ENCODE measurements at places on chromosomes 1 and 21.
A peak's percentile ranks its signal among the peaks of the same experiment; 100 is the strongest.

DNA sequence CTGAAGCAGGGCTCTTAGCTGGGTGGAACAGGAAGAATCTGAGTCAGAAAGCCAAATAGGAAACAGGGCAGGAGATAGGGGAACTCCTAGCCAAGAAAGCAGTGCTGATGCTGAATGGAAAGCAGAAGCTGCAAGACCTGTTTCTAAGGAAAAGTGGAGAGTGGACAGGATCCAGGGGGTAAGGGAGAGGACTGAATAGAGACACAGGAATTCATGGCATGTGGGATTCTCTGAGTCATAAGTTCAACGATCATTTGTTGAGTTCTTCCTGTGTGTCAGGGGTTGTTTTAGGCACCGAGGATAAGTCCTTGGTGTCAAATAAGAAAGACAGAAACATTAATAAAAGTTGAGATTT is 153.8 kb upstream of the FGGY start:
- no peak for DNase-seq

DNA sequence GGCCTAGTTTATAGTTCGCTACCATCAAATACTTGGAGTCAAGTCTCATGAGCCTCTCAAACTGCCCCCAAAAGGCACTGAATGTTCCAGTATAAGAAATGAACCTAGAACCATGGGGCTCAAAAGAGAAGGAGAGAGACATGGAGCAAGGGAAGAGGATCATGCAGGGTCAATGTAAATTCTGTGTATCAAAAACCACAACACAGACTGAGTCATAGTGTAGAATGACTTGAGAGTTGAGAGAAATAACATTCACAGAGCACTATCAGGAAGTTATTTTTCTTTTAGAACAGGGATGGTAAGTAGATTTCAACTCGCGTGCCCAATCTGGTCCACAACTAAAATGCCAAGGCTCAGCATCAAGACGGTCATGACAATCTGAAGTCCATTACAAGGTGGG is 59.8 kb downstream of the GNG12 start:
- no peak for DNase-seq

- DNase-seq: no peak
Measured at GRCh38 chr1:44038876-44039657, 7.8 kb upstream of the SLC6A9 start.

DNA sequence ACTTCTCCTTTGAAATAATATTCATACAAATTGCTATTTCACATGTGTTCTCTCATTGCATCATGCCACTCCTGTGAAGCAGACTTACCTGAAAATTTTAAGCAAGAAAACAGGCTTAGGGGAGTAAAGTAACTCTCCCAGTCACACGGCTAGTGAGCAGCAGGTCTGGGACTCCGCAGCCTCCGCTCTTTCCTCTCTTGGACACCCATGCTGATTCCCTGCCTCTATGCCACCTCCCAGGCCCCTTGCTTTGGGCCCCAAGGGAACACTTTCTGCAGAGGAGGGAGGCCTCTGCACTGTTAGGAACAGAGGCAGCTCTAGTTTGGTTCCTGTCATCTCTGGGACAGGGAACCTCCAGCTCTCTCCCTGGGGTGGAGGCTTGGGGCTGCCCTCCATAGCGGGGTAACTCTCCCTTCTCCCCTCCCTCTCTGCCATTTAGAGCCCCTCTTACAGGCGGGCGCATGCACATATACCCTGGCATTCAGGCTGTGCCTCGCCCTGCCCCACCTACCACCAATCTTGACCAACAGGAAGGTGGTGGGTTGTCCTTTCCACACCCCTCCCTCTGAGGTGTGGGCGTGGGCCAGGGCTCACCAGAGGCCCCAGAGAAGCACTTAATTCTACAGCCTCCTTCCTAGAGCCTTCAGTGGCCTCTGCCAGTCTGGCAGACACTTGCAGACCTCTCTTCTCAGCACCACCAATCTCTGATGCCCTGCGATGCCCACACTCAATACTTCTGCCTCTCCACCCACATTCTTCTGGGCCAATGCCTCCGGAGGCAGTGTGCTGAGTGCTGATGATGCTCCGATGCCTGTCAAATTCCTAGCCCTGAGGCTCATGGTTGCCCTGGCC is at the start of gene RXFP4:
Gene RXFP4, plus strand, starts transcription at position 646 of the 852 bp plus-strand sequence. Its CDS starts 72 bp downstream, at position 718.
- DNase-seq: peak; percentile 77

DNA sequence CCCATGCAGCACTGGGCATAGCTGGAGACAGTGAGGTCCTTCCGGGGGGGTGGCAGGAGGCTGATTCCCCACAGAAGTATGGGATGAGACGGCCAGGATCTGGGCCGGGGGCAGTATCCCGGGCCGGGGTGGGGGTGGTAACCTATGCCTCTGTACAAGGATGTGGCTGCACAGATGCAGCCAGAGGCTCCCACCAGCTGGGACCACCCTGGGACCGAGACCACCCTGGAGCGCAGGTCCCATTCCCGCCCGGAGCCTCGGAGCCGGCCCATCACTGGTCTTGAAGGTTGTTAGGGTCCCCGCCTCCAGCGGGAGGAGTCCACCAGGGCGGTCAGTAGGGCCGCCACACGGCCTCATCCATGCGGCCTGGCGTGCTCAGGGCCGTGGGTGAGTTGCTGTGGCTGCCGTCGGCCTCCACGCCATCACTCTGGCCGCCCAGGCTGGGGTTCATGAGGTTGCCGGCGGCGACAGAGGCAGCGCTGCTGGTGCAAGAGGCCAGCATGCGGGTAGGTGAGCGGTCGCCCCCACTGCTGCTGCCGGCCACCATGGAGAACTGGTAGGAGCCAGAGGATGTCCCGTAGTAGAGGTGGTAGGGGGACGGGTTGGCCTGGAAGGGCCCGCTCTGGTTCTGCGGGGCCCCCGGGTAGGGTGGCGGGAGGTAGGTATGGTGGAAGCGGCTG is 28.1 kb downstream of the RUNX3 start:
- peak; percentile 41 for DNase-seq

GRCh38 chr1:160082926-160083325 is 1.6 kb downstream of the KCNJ9 start:
- DNase-seq: no peak

GRCh38 chr21:44643741-44644310 is 2.4 kb upstream of the KRTAP10-11 start:
- DNase-seq: no peak

DNA sequence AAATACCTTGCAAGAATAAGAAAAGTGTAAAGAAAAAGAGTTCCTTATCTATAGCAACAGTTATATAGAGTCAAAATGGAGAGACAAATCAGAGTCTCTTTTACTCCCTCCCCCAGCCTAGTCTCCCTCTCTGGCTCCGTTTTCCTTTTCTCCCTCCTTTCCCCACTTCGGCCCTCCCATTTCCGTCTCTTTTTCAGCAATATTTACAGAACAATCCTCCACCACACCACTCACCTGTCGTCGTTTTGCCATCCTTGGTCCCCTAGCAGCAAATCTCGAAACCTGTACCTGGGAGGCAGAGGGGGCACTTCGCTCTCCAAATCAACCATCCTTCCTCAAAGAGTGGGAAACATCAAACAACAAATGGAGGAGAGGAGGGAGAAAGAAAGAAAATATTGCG is 259 bp downstream of the KCNT2 start:
- no peak for DNase-seq

GRCh38 chr21:43190544-43190943 is 21.7 kb downstream of the CRYAA start:
- DNase-seq: no peak

- DNase-seq: no peak
Measured at GRCh38 chr1:189524501-189524900, 953.2 kb downstream of the BRINP3 start.

- DNase-seq: no peak
Measured at GRCh38 chr1:75092141-75092540, 42.0 kb upstream of the LHX8 start.

DNA sequence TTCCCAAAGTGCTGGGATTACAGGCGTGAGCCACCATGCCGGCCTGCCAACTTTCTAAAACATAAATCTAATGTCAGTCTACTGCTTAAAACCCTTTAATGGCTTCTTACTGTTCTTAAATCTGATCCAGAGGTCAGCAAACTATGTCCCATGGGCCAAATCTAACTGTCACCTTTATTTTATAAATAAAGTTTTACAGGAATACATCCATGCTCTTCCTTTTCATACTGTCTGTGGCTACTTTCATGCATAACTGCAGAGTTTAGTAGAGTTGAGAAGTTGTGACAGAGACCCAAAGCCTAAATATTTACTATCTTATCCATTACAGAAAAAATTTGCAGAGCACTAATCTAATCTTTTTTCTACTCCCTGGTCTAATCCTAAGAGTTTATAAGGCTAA is 3.8 kb downstream of the ERI3 start:
- no peak for DNase-seq

GRCh38 chr1:23899070-23899469 is 14.1 kb downstream of the CNR2 start:
- DNase-seq: no peak

GRCh38 chr1:41536361-41536802 is 51.9 kb upstream of the EDN2 start:
- DNase-seq: peak; percentile 7

GRCh38 chr1:19311503-19311930 is 427 bp downstream of the AKR7A2 start:
- DNase-seq: no peak

DNA sequence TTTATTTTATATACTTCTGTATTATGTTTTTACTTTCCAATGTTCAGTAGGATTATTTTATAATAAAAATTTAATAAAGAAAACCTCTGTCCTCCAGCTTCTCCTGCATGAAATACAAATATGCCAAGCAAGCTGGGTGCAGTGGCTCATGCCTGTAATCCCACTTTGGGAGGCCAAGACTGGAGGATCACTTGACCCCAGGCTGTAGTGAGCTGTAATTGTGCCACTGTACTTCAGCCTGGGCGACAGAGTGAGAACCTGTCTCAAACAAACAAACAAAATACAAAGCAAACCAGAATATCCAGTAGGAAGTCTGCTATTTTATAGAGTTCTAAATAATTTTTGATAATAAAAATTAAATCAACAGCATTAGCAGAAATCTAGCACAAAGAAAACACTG is 168.8 kb downstream of the EIF4G3 start:
- no peak for DNase-seq

GRCh38 chr1:8879922-8880676 is 1.6 kb upstream of the ENO1 start:
- DNase-seq: no peak

- no peak for DNase-seq
Measured at GRCh38 chr1:162192306-162192678, 122.8 kb downstream of the NOS1AP start.

DNA sequence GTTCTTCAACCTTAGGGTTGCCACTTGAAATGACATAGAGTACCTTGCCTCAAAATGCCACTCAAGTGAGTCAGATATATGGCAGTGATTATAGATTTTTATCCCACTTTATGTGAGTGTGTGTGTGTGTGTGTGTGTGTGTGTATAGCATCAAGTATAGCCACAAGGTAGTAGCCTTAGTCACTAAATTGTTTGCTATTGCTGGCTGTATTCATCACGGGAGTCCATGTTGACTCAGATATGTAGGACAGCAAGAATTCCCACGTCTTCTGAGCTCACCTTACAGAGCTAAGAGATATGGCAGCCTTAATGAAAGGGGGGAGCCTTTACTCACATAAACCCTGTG is 9.3 kb downstream of the ETS2 start:
- DNase-seq: no peak

- DNase-seq: no peak
Measured at GRCh38 chr21:16578912-16579311, 849.1 kb downstream of the USP25 start.

- no peak for DNase-seq
Measured at GRCh38 chr1:198465201-198466144, 75.0 kb downstream of the ATP6V1G3 start.

DNA sequence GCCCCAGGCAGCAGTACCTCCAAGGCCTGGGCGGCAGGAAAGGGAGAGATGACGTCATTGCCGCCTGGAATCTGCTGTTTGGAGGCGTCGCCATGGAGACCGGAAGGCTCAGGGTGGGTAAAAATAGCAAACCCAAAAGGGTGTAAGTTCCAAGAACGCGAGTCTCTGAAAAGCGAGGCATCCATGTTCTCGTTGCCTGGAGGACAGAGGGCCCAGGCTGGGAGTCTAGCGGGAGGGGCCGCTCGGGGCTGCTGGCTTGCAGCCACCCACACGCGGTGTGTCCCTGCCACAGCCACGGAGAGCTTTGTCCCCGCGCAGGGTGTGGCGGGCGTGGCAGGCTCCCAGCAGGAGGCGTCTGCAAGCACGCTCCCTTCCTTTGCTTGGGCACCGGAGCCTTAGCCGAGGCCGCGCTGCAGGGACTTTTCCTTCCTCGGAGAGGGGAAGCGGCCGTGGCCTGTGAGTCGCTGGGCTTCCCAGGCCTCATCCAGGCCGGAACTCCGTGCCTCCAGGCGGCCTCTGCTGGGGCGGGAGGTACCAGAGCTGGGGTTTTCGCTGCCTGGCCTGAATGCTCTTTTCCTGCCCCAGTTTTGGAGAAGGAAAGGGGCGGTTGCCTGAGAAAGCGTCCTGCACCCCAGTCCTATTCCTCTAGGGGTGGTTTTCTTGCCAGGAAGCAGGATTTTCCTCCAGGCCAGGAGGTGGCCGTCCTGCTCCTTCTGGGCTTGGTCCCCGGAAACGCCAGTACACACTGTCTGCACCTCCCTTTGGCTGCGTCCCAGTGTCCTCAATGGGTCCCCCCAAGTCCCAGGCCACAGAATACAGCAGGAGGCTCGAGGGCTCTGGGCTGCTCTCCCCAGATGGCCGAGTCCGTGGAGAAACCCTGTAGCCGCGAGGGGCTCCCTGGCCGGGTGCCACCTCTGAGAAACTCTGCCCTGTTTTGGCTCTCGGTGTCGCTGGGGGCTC is 15.3 kb upstream of the SKI start:
- DNase-seq: peak; percentile 92

DNA sequence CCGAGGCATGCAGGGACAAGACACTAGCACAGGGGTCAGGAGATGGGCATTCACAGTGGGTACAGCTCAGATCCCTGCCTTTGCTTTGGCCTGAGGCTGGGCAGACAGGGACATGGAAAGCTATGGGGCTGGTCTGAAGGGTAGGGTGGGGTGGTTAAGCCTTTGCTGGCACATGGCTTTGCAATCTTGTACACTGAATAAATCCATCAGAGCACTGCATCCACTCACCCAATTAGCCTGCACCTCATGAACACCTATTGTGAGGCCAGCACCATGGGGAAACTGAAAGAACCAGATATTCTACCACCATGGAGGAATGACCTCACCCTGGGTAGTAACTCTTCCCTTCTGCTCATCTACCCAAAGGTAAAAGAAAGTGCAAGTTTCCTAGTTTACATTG is 199.6 kb upstream of the LMO4 start:
- no peak for DNase-seq

GRCh38 chr1:55250399-55251075 is 35.4 kb upstream of the USP24 start:
- no peak for DNase-seq

DNA sequence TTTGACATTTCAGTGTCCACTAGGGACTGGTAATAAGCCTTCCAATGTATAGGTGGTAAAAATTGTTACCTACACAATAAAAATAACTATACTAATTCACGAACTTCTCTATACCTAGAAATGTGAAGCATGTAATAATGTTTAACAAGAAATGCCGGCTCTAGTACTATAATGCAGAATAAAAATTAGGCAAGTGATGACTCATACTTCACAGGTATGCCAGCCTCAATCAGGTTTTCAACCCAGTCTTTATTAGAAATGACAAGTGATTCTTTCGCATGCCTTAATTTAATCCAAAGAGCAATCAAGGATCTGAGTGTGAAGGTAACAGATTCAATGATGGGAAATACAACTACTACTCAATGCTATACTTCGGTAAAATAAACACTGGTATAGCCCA is 134.9 kb downstream of the RERE start:
- DNase-seq: no peak

- DNase-seq: no peak
Measured at GRCh38 chr1:15760520-15761211, 2.1 kb downstream of the FBLIM1 start.
